ENCODE measurements at places on chromosomes 6 and 20.

DNA sequence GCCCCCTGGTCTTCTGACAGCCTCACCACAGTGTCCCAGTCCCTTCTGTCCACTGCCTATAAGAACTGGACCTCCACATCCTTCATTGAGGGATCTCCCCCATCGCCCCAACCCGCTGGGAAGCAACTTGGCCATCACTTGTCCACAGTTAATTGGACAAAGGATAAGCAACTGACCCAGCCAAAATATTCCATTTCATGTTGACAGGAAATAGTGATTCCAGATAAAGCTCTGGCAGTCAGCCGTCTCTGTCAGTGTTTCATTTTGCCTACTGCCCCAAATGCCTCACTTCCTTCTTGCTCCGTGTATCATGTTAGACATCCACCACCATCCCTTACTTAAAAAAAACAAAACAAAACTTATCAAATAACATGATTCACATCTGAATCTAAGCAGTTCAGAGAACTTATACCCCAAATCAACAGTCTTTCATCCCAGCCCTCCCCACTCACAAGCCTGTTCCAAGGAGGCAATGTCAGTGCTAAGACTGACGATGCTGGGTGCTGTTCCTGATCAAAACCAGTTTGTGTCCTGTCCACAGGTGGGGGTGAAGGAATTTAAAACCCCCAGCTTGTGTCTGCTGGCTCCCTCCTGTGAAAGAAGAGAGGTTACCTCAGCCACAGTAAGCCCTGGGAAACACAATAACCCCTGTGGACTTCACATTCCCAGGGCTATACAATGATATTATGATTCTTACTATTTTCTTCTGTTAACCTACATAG, 162.5 kb downstream of the WDR27 start:
- no peak for DNase-seq

GRCh38 chr6:163415620-163416556, 1.4 kb downstream of the QKI start:
- peak; percentile 42 for DNase-seq

DNA sequence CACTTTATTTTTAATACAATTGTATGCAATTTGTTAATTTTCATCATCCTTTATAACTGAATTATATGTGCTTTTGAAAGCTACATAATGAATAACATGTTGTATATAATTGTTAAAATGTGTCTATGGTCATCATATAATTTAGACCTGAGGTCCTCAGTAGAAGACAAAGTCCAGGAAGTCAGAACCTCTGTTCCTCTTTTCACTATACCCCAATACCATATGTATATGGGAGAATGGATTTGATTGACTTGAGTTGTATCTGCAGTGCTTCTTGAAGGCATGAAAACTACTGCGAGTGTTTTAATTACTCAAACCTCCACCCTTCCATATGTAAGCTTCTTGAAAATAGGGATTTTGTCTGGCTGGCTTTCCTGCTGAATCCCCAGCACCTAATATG, 140.7 kb upstream of the NEDD9 start:
- DNase-seq: no peak

DNA sequence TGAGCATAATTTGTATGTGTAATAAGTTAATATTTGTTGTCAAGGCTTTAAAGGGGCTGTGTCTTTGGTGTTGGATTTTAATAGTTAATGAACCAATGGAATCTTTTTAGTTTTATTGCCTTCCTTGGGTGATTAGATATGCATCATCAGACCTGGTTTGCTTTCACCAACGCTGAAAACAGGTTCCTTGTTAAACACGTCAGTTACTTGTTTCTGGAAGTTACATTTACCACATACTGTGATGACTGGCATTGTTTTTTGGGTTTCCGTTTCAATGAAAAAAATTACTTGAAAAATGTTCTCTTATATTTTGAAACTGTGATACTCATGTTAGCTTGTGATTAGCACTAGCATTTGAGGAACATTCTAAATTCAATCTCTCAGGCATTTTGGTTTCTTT, 58.6 kb upstream of the RNF144B start:
- DNase-seq: no peak

GRCh38 chr20:35232575-35232974, 6.1 kb downstream of the MMP24 start:
- DNase-seq: no peak

DNA sequence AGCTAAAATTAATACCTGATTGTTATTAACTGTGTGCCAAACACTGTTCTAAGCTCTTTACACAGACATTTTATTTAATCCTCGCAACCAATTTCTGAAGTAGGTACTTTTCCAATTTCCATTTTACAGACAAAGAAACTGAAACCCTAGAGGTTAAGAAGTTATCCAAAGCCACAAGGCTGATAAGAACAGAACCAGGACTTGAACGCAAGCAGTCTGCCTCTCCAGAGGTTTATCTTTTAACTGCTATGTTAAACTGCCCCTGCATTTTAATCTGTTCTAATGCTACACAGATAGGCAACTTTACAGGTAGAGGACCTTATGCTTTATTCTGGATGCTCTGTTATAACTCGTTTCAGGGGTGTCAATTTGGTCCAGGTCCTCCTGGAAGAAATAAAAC, 118.2 kb downstream of the SLC16A10 start:
- DNase-seq: no peak
